ENCODE measurements at places on chromosomes 6 and 20.

GRCh38 chr6:135261872-135262725, 81.0 kb downstream of the MYB start:
- DNase-seq: no peak

DNA sequence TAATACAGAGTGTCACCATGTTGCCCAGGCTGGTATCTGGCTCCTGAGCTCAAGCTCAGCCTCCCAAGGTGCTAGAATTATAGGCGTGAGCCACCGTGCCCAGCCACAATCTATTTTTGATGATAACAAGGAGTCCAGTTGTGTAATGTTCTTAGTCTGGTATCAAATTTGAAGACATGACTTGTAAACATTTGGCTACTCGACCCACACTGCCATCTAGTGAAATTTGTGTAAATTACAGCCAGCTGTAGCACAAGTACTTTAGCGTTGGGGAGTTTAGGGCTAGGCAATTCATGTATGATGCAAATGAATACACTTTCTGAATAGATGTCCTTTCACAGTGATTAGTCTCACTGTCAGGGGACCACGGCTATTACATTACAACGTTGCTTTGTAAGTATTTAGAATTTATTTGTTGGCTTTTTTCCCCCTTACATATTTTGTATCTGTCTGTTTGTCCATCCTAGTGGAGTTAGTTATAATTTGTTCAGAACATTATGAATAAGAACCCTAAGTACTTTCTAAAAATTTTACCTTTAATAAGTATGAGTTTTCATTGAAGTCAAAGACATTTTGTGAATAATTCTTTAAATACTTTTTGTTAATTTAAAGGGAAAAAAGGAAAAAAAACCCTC, 139.7 kb downstream of the PRDM13 start:
- DNase-seq: peak; percentile 58

GRCh38 chr6:5279891-5280338, 18.6 kb downstream of the FARS2 start:
- no peak for DNase-seq

DNA sequence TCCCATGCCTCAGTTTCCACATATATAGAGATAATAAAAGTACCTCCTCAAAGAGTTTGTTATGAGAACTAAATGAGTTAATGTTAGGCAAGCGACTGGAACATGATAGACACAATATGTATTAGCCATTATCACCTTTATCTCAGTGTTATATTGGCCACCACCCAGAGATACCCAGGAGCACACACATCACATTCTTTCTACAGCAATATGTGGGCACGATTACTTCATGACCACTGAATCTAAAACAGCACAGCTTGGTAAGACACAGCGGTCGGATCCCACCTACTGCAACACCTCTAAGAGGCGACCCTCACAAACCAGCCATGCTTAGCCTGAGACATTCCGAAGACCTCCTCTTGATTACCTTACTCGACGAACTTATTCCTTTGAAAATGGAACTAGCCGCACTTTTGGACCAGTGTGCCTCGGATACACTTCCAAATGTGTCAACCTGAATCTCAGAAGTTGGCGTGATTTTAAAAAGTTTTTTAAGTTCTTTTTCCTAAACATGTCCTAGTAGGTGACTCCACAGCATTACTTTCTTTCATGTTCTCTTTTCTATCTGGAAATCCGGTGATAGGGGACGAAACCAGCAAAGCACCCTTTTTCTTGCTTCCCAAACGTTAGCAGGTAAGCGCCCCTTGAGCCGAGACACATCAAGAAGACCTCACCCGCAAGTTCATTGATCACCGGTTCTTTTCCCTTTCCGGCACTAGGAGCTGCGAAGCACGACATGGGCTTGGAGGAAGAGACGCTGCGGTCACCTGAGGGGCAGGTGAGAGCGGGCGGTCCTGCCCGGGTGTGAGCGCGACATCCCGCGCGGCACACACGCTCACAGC, 923 bp downstream of the GMDS start:
- no peak for DNase-seq

- DNase-seq: no peak
Measured at GRCh38 chr20:37935435-37935834, 32.5 kb downstream of the VSTM2L start.

DNA sequence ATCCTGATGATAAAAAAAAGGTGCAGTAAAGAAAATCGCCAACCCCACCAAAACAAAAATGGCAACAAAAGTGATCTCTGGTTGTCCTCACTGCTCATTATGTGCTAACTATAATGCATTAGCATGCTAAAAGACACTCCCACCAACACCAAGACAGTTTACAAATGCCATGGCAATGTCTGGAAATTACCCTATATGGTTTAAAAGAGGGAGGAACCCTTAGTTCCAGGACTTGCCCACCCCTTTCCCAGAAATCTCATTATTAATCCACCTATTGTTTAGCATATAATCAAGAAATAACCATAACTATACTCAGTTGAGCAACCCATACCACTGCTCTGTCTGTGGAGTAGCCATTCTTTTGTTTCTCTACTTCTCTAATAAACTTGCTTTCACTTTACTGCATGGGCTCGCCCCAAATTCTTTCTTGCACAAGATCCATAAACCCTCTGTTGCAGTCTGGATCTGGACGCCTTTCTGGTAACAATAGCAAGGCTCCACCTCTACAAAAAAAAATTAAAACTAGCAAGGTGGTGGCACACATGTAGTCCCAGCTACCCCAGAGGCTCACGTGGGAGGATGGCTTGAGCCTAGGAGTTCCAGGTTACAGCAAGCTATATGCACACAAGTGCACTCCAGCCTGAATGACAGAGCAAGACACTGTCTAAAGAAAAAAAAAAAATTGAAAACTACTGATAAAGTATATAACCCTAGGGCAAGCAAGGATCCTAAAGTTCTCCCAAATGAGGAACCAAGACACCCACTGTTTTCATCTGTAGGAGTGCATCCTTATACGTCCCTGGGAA, 278.8 kb upstream of the JARID2 start:
- no peak for DNase-seq

Data from stimulated activated CD4-positive, alpha-beta T cell treated with anti-CD3 and anti-CD28 coated beads, Interleukin-12 subunit alpha, Interleukin-12 subunit beta, amount 100 ng/mL, for 48 hours (primary cell).